ENCODE measurements at places on chromosomes 5 and 9.

DNA sequence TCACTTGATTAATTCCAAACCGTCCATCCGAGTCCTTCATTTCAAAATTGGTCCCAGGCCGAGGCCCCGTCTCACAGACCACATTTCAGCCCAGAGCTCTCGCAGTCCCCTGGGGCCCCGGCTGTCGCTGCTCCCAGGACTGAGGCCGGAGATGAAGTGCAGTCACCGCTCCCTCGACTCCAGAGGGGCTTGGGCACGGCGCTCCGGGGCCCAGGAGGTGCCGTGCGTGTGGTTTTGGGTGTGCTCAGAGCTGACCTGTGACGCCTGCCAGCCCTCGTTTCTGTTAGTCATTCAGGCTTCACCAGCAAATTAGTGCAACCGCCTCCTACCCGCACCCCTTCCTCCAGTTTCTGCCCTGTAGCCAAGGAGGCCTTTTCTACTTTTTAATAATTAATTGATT, 48.7 kb upstream of the PHYKPL start:
- DNase-seq, result no peak

DNA sequence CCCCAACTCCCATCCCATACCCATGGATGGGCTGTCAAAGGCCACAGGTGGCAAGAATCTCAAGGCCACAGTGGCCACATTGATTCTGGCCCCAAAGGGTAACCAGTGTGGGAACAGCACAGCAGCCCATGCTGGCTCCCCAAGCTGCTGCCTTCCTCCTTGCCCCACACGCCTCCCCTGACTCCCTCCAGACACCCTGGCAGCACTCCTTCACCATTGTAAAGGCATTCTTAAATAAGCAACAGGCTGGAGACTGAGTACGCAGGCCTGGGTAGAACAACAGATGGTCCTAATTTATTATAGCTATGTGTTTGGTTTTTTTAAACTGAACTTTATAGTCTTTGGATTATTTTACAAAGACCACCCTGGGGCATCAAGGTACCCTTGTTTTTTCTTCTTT, 158.8 kb downstream of the TSSK1B start:
- DNase-seq, result no peak

- no peak for DNase-seq
Observed at GRCh38 chr5:117203584-117203983, 629.0 kb upstream of the SEMA6A start.

- DNase-seq, result no peak
Observed at GRCh38 chr5:67152400-67152799, 44.2 kb downstream of the CD180 start.

GRCh38 chr9:98168941-98169488, 23.4 kb downstream of the CORO2A start:
- no peak for DNase-seq

DNA sequence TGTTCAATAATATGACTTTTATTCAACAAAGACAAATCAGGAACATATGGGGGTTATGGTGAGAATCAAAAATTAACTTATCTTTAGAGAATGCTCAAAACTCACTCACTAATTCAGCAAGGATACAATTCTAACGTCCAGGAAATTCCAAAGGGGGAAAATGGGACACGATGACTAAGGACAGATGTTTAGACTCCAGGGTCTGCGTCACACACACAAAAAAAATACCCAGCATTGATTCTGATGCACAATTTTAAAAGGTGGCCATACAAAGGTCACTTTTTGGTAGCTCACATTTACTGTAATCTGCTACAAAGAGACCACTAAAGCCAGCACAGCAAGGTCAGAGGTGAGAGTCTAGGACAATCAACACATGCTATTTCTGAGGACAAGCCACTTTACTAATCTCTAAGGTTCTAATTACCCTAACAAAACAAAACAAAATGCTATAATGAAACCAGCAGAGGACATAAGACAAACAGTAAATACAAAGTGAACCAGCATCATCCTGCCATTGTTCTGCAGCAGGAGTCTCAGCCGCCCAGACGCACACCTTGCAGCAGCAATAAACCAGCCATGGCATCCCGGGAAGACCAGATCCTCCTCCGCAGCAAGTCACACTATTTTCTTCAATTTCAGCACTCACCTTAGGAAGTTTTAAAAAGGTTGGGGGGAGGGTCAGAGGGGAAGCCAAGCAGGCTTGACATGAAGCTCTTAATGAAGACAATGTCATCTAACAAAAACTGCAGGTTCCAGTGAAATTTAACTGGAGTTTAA, 57.8 kb downstream of the TTC39B start:
- no peak for DNase-seq

DNA sequence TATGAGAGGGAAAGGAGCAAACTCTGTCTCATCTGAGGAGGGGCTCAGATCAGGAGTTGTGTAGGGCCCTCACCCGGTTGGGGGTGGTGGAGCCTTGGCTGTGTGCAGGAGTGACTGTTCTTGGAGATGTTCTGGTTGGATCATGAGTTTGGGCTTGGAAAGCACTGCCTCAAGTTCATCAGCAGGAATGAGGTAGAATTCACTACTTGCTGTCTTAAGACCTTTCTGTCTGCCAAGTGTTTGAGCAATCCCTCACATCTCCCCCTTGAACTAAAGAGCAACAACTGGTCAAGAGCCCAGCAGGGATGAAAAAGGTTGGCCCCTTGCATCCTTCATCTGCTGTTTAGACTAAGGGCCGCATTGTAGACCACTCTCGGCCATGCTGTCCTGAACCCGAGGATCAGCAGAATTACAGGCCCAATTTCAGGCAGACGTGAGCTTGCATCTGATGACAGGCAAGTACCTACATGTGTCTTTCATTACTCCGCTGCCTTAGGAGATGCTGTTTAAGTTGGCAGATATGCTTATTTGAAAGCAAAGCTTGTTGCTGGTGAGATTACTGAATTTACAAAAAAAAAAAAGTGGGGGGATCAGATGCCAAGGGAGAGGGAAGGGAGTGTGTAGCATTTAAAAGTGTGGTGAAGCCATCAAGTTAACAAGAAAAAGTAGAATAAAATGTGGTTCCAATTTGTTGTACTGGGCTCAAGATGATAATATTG, 36.4 kb downstream of the PIK3R1 start:
- DNase-seq, result no peak

GRCh38 chr5:57335092-57335660, 147.4 kb downstream of the ACTBL2 start:
- no peak for DNase-seq

GRCh38 chr5:32290922-32291321, 21.8 kb downstream of the MTMR12 start:
- DNase-seq, result no peak

DNA sequence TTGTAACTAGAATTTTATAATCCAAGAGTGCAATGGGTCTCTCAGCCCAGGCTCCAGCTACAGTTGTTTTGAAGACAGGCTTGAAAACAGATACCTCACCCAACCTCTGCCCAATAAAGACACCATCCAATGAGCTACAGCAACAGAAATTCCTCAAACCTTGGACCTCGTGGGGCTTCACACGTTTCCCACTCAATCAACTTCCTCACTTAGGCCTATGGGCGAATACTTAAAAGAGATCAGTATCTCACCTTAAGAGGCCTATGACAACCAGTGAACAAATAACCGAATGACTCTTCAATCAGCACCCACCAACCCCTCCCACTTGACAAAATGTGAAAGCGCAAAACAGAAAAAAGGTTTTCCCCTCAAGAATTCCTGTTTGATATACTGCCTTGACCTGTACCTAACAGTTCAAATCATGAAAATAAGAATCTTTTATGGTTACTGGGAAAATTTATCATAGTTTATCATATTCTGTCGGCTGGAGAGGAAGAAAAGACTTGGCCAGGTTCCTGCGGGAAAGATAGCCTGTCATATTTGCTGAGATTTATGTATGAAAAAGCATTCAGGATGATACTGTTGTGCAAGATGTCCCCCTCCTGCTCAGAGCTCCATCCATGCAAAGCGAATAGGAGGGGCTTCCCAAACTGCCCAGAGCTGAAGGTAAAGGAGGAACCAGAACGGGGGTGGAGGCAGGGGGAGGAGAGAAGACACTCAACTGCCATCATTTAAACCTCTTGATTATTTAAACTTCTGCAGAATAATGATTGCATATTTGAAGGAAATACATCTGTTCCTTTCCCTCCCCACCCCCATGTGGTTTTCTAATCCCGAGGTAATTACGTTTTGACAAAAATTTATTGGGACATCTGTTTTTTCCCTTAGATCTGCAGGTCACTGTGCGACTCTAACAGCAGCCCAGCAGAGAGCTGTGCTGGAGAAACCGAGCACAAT, 256.3 kb downstream of the NFIB start:
- DNase-seq, result no peak

- DNase-seq, result no peak
Observed at GRCh38 chr9:137589441-137590122, 730 bp downstream of the ZMYND19 start.

DNA sequence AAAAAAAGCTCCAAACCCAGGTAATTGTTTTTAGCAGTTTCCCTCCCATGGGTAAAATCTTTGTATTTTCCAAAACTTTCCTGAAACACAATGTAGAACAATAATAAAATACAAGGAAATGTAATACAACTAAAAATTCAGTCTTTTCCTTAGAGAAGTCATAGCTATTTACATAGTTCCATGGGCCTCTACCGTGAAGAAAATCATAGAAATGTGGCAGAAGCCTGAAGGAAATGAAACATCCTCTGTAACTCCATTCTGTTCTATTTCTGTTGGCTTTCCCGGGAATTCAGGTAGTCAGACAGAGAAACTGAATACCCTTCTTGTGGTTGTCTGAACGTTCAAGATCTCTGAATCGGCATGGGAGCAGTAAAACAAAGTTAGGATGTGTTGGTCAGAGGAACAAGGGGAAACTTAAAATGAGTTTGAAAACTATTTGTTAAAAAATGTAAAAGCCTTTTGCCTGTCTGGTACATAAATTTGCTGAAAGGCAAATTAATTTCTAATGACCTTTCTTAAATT, 202.4 kb upstream of the ZNF608 start:
- no peak for DNase-seq

GRCh38 chr9:74589576-74589975, 92.4 kb downstream of the RORB start:
- DNase-seq, result no peak

DNA sequence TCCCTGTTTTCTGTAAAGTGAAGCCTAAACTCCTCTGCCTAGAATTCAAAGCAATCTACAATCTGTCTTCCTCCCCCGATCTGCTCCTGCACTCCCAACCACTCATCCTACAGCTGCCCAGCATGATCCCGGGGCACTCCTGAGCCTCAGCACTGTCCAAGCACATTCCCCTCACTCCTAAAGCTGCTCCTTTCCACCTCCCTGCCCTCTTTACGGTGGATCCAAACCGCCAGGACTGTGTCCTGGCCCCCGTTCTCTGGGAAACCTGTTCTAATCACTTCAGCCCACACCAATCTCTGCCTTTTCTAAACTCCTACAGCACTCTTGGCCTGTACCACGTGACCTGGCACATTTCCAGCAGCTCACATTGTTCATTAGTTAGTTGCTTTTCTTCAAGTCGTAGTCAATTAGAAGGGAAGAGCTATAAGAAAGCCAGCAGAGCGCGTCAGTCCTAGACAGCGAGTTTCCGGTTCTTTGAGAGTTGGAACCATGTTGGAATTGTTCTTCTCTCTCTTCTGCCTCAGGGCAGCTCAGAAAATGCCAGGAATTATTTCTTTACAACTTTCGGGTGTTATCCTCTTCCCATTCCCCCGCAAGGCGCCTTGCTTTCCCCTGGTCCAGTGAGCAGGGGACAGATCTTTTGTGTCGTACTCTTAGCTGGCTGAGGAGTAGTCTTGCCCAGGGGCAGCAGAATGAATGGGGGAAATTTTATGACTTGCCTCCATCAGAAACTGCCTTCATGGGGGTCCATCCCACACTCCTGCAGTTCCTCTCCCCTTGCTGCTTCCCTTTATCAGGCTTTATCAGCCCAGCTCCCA, 60.7 kb downstream of the NRG2 start:
- no peak for DNase-seq

DNA sequence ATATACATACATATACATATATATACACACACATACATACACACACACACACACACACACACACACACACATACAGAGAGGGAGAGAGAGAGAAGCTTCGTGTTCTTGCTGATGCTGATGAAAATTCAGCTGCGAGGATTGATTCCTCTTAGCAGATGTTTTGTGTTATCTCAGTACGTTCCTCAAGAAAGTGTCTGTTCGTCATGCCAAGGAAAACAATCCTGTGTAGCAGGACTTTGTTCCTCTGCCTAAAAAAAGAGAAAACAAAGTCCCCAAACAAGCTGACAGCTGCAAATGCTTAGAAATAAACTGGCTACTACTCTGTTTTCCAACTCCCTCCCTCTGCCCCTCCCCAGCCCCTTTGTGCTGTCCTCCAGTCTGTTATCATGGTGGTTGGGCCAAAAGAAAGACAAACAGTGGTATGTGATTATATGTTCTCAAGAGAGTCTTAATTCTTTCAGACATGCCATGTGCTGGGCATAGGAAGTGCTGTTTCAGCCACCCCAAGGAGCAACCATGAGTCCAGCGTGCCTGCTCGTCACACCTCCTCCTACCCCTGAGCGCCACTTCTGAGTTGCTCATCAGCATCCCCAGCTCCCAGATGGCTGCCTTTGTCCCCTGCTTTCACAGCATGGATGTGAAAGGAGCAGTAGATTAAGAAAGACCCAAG, 71.5 kb upstream of the EQTN start:
- no peak for DNase-seq

GRCh38 chr5:35785601-35786085, 71.0 kb upstream of the IL7R start:
- peak; percentile 63 for DNase-seq

DNA sequence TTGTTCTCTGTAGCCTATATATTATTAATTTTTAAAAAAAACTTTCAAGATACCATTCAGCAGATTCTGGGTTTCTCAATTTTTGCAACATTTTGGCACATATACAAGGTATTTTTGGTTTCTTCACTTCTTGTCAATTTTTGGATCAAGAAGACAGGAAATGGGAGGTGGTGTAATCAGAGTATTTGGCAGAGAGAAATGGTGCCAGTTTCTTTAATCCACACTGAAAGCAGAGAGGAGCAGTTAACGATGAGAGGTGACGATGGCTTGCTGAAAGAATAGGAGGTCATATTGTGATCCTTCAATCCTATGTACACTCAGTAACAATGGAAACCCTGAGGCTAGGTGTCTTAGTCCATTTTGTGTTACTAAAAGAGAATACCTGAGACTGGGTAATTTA, 16.4 kb downstream of the NNT start:
- DNase-seq, result no peak

DNA sequence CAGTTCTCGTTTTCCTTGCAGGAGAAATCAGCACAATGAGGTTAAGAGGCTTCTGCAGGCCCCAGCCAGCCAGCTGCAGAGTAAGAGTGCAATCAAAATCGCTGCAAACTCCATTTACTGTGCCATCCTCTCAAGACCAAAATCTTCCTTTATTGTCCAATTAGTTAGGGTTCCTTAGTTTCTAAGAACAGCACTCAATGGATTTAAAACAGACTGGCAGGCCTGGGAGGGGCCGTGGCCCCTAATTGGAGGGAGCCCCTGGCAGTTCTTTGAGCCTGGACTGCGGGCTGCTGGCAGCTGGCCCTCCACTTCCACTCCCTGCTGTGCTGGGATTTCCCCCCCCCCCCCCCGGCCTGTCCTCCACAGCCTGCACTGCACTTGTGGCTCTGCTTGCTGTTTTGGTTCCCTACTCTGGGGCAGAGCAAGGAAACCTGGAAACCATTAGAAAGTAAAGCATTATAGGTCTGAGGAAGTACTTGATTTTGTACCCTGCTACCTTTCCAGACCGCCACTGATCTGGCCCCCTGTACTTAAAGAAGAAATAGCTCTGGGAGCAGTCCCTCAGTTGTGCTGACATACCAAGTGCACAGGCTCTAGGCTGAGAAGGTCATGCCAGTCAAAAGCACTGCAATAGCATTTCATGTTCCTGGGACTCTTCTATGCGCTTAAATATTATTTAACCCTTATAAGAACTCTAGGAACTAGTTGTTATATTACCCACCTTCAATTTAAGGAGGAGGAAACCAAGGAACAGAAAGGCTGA, 129.0 kb downstream of the APBA1 start:
- no peak for DNase-seq

GRCh38 chr9:86315078-86315477, 32.7 kb upstream of the ISCA1 start:
- DNase-seq, result no peak
